Left cardiac atrium (tissue), 4 donors: ENCODE measurements at places on chromosomes 6 and 20. TPM values are rescaled to one million over a fixed set of nuclear protein-coding genes. Genes with fewer than 3 reads are reported as not detected.

DNA sequence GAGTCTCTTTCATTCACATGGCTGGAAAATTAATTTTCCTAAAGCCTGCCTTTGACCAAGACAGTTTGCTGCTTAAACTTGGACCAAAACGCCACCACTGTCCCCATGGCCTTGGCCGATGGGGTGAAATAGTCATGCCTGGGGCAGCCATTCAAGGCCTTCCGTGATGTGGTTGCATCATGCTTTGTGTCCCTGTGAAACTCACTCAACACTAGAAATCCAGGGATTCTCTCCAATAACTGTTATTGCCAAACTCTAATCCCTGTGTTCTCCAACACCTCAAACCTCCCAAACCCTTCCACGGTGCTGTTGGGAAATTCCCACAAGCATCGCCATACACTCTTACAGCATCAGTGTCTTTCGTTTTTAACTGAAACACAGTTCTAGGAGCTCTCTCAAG lies 1.4 kb upstream of the TXNDC5 start:
- DNase-seq, result no peak

DNA sequence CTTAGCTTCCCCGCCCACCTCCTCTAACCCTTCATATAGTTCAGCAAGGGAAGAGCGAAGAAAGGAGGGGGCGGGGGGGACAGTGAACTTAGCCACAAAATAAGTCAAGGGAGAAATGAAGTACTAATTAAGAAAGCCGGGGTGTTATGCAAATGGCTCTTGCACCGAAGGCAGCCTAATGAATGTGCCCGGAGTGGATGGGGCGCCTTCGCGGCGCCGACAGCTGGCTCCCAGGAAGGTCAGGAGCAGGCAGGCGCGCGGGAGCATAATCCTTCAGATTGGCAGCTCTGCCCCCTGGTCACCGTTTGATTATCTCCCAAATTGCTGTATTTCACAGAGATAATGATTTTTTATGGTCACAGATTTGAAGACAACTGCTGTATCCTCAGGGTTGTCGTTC lies 395.1 kb downstream of the TFAP2B start:
- no peak for DNase-seq

- DNase-seq, result no peak
These were observed 97.4 kb downstream of the THBS2 start for GRCh38 chr6:169156108-169156792.

GRCh38 chr6:15077961-15078360 lies 167.9 kb upstream of the JARID2 start:
- no peak for DNase-seq

- no peak for DNase-seq
These were observed 67.2 kb upstream of the MLIP start for GRCh38 chr6:54044059-54044458.

GRCh38 chr6:30938730-30939129 lies 2.0 kb upstream of the MUCL3 start:
- DNase-seq, result no peak

GRCh38 chr20:50029697-50030461 lies 47.1 kb downstream of the SNAI1 start:
- DNase-seq, result peak; percentile 88

DNA sequence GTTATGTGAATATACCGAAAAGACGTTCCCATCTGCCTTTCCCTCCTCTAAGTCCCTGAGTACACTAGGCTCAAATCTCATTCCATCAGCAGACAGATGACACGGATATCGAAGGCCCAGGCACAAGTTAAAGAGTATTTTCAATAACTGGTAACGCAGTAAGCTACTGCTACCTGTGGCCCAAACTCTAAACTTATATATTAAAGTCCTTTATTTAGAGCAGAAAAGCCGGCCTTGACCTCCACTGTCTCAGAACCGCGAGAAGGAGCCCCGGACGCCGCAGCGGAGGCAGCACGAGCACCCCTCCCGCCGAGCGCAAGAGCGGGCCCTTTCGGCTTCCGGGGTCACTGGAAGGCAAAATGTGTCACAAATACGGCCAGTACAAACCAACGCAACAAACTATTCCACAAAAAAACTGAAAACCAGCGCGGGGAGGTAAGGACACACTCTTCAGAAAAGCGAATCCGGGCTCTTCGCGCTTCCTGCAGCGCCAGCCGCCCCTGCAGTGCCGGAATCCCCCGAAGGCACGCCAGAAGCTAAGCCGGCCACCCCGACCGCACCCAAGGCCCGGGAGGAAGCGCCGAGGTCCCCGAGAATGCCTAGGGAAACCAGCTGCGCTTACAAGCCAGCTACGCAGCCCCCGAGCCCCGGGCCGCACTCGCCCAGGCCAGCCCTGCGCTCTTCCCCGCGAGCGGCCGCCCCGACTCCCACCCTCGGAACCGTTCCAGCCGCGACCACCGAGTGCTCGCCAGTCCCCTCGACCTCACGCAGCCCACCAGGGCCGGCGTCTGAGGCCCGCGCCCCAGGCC lies 681 bp downstream of the DIDO1 start:
- peak; percentile 50 for DNase-seq

- DNase-seq, result peak; percentile 52
These were observed 11.5 kb downstream of the SDC4 start for GRCh38 chr20:45336530-45337366.

- DNase-seq, result peak; percentile 48
These were observed 128.4 kb upstream of the ESR1 start for GRCh38 chr6:151679081-151679480.

DNA sequence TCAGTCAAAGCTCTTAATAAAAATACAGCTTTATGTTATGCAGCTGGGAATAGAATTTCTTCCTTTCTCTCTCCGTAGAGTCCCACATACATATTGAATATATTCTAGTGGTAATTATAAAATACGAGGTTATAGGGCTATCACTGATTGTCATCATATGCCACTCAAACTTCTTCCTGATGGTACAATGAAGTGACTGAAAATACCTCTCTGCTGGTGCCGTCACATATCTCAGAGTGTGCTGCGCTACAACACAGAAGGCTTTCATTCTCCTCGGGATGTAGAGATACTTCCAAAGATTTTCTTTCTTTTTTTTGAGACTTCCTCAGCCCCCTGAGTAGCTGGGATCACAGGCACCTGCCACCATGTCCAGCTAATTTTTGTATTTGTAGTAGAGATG lies 249.9 kb downstream of the BTBD9 start:
- DNase-seq, result no peak

- no peak for DNase-seq
These were observed 41.5 kb downstream of the YTHDF1 start for GRCh38 chr20:63174309-63175037.

DNA sequence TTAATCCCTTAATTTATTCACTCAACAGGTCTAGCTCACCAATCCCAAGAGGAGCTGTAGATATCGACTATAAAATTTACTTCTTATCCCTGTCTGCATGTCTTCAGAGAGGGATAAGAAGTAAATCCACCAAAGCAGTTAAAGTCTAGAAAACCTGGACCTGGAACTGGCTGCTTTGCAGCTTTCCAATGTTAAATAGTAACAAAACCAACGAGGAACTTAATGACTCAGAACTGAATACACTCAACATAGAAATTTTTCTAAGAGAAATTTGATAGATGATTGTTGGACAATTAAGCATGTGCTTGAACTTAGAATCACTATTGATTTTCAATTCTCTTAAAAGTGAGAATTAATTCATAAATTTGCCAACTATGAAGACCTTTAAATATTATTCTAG lies 11.5 kb upstream of the TMEM244 start:
- DNase-seq, result no peak

DNA sequence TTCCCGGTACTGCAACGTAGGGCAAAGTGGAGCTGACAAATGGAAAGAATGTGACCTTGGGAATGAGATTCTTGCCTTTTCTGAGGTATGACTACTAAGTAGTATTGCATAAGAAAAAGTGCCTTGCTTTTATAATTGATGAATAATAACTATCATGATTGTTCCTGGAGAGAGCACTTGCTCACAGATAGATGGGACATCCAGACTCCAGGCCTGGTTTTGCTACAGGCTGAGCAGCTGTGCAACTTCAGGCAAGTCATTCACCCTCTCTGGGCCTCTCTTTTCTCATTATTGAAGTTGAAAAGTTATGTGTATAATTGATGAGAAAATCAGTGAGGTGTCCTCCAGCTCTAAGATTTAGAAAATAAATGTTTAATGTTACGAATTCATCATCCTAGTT lies 53.6 kb upstream of the MBOAT1 start:
- no peak for DNase-seq

DNA sequence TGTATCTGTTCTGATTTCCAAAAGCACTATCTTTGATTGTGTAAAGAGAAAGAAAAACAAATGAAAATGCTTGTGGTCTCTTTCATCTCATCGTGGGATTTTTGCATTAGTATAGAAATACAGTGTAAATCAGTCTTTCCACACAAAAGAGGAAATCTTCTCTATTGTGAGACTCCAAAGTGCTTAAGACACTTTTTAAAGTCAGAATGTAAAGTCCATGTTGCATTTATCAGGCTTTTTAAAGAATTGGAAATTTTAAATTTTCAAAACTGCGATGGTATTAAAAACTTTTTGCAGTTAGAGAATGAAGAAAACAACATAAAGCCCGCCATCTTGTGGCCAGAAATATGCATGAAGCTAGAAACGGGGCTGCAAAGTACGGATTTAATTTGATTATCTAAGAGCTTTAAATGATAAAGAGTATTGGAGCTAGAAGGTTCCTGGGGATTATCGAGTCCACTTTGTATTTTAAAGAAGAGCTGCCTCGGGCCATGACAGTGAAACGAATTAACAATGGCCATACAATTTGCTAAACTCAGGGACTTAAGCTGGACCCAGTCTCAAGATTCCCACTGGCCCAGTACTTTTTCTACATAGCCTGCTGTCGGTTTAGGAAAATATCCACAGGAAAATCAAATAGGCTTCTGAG lies 339.6 kb downstream of the ARHGAP18 start:
- DNase-seq, result no peak

- no peak for DNase-seq
These were observed 59.0 kb downstream of the RIPOR2 start for GRCh38 chr6:24876499-24877465.

Gene GMDS
- total RNA-seq, result 8.4 TPM

Gene IPCEF1
- total RNA-seq, result 0.99 TPM

Gene CCN2
- total RNA-seq, result 230 TPM

Gene MTFR2
- total RNA-seq, result 0.31 TPM

Gene GPLD1
- total RNA-seq, result 1.2 TPM

Gene EPPIN
- total RNA-seq, result 0.68 TPM

Gene CLPSL1
- not detected for total RNA-seq

Gene CTCFL
- not detected for total RNA-seq
